ENCODE measurements at places on chromosomes 13 and 19.

DNA sequence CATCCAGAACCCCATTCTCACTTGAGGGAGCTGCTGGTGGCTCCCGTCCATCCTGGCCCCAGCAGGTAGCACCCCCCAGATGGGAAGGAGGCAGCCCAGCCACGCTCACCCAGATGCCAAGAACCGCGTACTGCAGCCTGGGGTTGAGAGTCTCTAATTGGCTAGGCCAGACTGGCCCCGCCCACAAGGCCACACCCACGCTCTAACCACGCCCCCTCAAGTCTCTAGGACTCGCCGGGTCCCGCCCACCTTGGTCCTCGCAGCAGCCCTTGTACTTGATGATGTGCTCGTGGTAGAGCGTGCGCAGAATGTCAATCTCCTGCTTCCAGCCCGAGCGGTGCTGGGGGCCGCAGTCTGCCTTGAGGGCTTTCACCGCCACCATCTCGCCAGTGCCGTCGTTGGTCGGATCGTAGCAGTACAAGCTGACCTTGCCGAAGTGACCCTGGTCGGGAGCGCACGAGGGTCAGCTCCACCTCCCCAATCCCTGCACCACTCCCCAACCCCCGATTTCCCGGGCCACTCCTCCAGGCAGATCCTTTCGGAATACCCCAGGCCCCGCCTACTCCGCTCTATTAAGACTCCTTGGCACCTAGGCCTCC is 14.5 kb upstream of the ICAM3 start:
- no peak for DNase-seq

DNA sequence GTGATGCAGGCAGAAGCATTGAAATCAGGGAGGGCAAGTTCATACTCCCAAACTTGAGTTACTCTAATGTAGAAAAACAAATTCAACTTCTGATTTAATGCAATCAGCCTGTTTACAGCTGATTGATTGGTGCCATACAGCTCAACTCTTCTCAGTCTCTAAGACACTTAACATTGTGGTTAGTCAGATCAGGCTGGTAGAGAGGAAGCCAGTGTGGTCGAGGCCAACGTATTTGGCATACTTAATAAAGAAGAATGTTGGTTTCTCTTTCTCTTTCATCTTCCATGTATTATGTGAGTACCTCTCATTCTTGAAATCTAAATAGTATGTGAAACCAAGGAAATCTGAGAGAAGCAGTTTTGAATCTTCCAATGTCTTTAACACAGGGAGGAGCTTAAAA is 255.0 kb upstream of the SLITRK1 start:
- no peak for DNase-seq

GRCh38 chr19:46723023-46723461 is 6.1 kb upstream of the PRKD2 start:
- DNase-seq, result no peak

GRCh38 chr19:47315125-47315821 is 5.6 kb downstream of the C5AR1 start:
- DNase-seq, result no peak

- DNase-seq, result no peak
Observed at GRCh38 chr19:53037101-53038097, 7.1 kb upstream of the ERVV-2 start.

- DNase-seq, result no peak
Observed at GRCh38 chr19:39270036-39270871, 2.1 kb downstream of the IFNL2 start.

DNA sequence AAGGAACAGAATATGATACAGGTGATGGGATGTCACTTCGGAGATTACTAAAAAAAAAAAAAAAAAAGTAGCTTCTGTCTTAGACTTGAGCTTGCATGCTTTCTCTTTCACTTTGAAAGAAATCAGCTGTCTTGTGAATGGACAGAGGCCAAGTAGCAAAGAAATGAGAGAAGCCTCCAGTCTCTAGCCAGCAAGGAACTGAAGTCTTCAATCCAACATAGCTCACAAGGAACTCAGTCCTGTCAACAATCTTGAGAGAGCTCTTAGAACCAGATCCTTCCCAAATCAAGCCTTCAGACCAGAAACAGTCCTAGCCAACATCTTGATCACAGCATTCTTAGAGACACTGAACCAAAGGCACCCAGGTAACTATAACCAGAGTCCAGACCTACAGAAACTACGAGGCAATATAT is 7.7 kb downstream of the N4BP2L2 start:
- DNase-seq, result no peak

- peak; percentile 77 for DNase-seq
Observed at GRCh38 chr19:3046698-3047495, 15.4 kb downstream of the TLE5 start.

DNA sequence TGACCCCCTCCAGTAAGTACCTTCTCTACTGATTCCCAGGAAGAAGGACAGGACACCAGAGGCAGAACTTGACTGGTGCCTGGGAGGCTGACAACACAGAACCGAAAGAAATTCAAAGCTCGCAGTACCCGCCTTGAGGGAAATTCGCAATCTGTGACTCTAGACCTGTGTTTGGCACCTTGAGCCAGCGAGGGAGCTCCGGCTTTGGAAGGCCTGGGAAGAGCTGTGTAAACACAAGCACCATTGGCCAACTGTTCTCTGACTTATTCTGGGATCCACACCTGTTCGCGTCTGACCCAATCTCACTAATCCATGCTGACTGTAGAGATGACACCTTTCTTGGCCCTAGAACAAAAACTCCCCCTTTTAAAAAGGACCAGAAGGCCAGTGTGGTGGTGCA is 50.7 kb downstream of the CEBPG start:
- DNase-seq, result no peak

DNA sequence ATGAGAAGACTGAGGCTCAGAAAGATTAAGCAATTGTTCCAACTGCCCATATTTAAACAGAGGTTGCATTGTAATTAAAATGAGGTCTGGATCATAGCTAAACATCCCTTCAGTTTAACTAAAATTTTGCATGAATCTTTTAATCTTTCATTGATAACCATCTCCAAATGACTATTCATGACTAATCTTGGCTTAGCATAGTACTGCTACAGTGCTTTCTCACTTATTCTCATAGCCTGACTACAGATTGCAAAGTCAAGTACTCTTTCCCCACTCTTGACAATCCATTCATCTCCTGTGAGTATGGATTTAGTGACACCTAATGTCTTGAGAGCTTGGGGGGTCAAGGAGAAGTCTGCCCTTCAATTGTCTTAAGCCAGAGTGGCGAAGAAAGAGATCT is 258.4 kb downstream of the RFC3 start:
- no peak for DNase-seq

- DNase-seq, result no peak
Observed at GRCh38 chr13:112768795-112769481, 79.1 kb downstream of the ATP11A start.

DNA sequence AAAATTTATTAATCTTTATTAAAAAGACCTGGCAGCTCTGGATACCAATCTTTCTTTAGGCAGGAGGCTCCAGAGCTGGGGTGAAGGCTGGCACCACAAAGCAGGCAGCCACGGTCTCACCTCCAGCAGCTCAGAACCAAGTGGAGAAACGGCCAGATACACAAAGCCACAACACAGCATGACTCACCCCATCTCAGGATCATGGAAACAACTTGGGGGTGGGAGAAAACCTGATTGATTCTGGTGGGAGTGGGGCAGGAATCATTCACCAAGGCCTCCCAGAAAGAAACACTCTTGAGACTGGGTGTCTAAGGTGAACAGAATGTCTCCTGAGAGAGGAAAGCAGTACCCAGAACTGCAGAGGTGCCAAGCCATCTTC is 64.2 kb downstream of the CRYL1 start:
- no peak for DNase-seq

DNA sequence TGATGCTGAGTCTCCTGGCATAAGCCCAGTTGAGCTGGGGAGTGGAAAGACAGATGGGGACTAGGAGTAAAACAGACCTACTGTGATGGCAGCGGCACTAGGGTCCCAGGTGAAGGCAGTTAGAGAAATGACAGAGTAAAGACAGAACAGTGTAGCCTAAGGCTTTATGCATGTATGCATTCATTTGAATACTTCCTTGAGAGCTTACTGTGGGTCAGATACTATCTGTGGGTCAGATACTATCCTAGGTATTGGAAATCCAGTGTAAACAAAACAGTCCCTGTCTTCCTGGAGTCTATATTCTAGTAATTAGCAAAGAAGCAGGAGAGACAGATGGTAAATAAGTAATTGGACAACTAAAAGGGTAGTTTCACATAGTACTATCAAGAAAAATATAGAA is 73.7 kb upstream of the LRCH1 start:
- DNase-seq, result no peak

DNA sequence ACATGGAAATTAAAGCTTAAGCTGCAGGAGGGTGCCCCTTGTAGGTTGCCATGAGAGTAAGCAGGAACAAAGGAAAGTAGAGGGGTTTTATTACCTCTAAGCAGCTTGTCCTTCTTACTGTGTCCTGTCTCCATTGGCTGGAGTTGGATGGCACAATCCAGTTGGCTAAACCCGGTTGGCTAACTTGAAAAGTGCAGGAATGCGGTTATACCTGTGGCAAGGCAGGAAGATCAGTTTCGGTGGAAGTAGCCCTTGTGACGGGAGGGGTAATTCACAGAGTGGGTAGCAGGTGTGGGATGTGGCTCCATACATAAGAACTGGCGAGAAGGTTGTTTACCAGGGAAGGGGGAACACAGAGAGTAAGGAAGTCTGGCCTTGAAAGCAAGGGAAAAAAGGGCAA is 3.2 kb downstream of the ZNF726 start:
- DNase-seq, result no peak

DNA sequence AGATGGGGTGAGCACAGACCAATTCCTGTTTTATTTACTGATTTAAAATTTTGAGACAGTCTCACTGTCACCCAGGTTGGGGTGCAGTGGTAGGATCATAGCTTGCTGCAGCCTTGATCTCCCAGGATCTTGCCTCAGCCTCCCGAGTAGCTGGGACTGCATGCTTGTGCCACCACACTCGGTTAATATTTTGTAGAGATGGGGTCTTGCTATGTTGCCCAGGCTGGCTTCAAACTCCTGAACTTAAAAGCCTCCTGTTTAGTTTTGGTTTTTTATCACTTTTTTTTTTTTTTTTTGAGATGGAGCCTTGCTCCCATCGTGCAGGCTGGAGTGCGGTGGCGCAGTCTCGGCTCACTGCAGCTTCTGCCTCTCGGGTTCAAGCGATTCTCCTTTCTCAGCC is 4.7 kb downstream of the UBA52 start:
- no peak for DNase-seq

GRCh38 chr13:29448174-29448573 is 147.3 kb downstream of the SLC7A1 start:
- no peak for DNase-seq
